ENCODE measurements at places on chromosomes 1 and 21.

GRCh38 chr1:203049576-203050180 is 23.4 kb downstream of the PPFIA4 start:
- no peak for DNase-seq

DNA sequence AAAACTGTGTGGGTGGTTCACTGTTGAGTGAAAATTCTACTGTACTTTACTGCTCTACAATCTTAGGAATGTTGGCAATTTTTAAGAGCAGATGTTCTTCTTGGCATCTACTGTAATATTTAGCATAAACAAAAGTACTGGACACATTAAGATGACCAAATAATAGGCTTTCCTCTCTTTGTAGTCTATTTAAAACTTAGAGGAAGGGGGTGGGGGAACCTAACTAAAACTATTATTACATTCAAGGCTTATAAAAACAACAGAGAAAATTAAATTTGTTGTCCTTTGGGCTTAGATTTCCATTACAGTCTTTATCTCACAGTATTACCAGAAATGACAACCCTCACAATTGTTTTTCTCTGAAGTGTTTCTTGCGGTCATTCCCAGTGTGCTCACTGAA is 181.2 kb downstream of the PLPPR4 start:
- peak; percentile 4 for DNase-seq

GRCh38 chr1:36513676-36514473 is 31.2 kb upstream of the CSF3R start:
- no peak for DNase-seq

GRCh38 chr21:35401476-35401875 is 352.4 kb upstream of the RUNX1 start:
- no peak for DNase-seq

DNA sequence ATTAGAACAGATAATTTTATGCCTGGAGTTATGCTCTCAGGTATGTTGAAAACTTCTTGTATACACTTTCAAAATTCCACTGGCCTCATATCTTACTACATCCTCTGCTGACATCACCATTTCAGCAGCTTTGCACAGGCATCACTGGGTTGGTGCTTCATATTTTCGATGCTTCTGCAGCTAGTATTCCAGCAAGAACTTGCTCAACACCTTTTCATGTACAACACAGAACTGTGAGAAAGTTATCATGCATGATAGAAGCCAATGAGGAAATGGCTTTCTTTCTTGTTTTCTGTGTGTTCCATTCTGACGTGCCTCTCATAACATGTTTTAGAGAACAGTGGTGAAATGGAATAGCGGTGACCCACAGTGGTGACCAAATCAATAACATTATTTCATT is 5.1 kb upstream of the GBP5 start:
- DNase-seq, result no peak

- no peak for DNase-seq
These were observed 13.6 kb downstream of the PPFIA4 start for GRCh38 chr1:203039609-203040512.

DNA sequence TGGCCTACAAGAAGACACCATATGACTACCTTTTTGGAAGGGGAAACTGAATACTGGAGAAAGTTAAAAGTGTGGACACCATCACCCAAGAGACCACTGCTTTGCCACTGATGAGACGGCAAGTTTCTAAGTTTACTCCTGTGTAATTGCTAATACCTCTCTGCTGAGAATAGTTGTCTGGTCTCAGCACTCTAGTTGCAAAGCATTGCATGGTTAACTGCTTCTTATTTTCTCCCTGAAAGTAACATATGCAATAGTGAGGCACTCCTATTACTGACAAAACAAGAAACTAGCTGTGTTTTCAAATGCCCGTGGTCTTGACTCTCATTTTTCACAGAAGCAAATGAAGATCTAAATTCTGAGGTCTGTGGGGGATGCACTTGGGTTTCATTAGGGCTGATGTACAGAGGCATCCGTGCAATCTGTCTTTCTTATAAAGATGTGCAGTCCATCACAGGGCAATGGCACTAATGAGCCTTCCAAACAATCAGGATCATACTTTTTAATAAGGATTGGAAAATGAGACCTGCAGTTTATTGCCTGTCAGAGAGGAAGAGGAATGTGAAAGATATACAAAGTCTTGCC is 62.9 kb downstream of the IFI44 start:
- peak; percentile 44 for DNase-seq

DNA sequence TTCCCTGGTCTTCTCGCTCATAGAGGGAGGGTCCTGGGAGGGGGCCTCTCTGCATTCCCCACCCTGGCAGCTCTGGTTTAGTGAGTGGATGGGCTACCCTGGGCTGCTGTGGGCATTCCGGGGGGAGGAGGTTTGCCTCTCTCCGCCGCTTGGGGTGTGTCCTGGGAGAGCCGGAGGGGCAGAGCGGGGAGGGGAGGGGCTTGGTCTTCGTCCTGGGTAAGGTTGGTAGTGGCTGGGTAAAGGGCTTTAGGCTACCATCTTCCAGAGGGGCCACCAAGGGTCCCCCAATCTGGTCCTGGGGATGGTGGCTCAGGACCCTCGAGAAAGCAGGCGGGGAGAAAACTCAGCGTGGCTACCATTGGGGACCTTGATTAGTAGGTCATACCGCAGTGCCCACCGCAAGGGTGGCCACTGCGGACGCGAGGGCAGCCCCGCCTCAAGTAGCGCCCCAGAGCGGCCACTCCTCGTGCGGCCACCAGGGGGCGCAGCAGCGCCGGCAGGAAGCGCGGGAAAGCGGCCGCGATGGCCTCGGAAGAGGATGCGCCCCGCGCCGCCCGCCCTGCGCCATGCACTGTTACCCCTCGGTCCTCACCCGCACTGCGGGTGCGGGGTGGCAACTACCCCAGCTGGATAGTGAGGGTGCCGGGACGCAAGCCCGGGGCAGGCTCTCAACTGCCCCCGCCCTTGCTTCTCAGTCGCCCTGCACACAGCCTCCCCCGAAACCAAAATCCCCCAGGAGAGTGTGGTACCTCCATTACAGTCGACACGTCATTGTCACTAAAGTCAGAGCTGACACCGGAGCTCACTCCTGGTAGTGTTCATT is 44.1 kb upstream of the SLC25A33 start:
- no peak for DNase-seq

DNA sequence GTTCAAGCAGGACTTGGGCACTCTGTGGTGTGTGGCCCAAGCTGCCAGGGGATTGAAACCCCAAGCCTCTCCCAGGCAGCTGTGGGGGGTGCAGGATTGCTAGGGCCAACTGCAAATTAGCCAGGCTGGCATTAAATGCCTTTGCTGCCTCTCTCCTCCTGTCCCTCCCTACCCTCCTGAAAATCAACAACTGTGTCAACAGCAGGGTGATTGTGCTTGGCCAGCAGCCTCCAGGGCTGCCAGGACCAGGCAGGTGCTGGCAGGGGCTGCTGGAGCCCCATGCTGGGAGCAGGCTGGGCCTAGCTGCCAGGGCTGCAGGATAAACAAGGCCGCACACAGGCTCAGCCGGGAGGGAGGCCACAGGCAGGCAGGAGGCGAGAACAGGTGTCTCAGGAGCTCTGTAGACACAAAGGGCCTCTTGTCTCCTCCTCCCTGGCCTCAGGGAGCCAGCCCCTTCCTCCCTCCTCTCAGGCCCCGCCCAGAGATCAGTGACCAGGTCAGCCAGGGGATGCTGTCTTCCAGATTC is 11.4 kb downstream of the SOX13 start:
- no peak for DNase-seq

DNA sequence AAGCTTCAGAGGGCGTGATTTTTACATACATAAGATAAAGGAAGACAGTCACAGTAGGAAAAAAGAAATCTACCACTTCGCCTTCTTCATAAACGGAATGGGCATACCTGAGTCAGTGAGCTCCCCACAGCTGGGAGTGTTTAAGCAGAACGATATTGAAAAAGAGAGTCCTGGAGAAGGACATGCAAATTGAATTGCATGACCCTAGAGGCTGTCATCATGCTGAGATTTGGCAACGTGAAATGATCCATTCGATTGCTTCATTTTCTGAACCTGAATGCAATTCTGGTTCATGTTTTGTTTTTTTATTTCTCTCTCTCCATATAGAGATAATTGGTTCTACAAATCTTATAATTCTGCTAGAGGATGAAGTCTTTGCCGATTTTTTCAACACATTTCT is 3.7 kb downstream of the RGSL1 start:
- no peak for DNase-seq

DNA sequence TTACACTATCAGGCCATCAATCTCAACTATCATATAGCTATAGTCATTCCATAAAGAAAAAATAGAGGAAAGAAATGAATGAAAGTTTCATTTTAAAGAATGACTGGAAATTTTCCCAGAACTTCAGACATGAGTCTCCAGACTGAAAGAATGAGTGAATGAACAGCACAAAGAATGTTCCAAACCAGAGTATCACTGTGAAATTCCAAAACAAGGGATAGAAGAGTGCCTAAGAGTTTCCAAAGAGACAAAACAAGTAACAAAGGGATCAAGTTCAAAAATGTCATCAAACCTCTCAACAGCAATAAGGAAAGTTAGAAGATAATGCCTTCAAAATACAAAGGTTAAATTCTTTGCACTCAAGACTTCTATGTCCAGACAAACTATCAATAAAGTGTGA is 114.9 kb downstream of the DENND1B start:
- DNase-seq, result no peak

DNA sequence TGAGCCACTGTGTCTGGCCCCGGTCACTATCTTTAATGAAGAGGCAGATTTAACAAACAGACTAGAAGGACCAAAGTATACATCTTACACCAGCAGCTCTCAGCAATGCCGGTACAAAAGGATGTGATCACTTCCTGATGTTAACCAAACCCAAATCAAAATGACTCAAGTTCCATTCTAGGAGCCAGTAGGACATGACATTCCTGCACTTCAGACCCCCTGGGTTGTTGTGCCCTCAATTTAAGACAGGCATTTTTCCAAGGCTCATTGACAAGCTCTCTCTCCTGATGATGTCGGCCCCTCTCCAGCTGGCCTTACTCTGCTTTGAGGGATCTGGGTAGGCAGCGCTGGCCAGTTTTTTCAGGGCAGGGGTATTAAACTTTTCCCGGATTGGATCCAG is 35.1 kb downstream of the YARS1 start:
- DNase-seq, result no peak

- no peak for DNase-seq
These were observed 67.5 kb downstream of the IVNS1ABP start for GRCh38 chr1:185249563-185249962.

GRCh38 chr1:246725191-246725590 is 982 bp downstream of the SCCPDH start:
- DNase-seq, result no peak

GRCh38 chr1:27816921-27817630 is 13.5 kb upstream of the PPP1R8 start:
- DNase-seq, result peak; percentile 60

DNA sequence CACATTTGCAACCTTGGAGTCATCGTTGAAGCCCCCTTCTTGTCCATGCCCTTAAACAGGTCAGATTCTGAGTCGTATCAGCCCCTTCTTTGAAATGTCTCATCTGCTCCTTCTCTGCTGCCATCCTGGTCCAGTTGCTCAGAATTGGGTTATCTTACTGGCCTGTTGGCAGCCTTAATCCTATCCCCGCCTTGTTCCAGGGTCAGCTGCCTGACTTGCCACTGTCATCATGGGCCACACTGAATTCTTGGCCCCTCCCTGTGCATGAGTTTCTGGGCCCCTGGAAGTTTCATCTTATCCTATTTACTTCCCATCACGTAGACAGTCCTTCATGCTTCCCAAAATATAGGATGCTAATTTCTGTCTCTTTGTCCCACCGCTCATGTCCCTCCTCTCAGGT is 23.7 kb downstream of the IRF2BP2 start:
- no peak for DNase-seq

DNA sequence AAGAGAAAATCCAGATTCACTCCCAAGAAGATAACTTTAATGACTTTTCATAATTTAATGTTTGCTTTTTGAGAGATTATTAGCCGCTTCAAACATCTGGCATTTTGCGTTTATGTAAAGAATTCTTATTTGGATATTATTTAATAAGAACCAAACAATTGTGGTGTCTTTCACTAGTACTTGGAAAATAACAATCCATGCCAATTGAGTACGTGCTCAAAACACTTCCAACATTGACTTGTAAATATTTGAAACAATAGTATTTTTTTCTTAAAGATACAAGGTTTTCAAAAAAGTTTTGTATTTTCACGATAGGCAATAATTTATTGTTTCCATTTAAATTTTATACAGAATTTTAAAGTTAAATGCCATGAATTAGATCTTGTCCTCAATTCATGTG is 498.7 kb downstream of the AMY1C start:
- DNase-seq, result no peak

DNA sequence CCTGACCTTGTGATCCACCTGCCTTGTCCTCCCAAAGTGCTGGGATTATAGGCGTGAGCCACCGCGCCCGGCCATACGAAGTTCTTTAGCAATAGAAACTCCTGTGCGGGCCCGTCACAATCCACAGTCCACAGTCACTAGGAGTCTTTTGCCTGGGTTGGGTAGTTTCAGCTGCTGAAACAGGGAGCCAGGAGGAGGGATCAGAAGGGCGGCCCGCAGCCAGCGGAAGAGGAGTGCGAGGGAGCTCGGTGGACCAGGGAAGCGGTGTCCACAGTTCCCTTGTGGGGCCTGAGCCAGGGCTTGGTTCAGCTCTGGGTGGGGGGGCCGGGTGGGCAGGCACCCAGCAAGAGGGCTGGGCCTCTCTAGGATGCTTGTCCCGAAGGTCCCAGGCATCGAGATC is 17.9 kb upstream of the HSPG2 start:
- no peak for DNase-seq

DNA sequence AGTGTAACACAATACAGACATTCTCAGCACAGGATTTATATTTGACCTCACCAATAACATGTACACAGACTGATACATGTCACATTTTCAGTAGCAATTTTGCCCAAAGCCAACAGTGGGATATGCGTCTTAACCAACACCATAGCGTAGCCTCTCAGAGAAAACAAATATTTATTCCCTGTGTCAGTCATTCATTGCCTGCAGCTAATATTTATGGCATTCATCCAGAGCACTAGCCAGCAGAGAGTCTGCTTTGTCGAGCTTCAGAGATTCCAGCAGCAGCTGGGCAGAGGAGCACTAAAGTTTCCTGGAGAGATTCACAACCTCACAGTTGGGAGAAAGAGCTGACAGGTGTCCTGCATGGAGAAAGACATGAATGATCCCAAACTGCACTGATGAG is 400.7 kb upstream of the DAB1 start:
- no peak for DNase-seq
